ENCODE measurements at places on chromosomes 5 and 9.

DNA sequence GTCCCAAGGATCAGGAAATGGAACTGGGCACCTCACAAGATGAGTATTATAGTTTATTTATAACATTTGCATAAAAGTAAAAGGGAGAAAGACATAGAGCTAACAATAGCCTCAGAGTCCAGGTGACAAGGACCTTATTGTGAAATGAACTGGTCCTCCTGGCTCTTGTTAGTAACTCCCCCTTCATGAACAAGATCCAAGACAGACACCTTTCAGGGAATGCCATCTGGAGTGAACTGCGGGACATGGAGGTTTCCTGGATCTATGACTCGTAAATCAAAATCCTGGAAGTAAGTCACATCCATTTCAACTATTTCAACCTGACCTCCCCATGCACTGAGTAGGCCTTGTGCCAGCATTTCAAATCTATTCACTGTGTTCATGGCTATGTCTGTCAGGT lies 129.5 kb upstream of the GAS1 start:
- no peak for DNase-seq

- no peak for DNase-seq
Measured at GRCh38 chr5:137022043-137022442, 477.1 kb downstream of the SPOCK1 start.

DNA sequence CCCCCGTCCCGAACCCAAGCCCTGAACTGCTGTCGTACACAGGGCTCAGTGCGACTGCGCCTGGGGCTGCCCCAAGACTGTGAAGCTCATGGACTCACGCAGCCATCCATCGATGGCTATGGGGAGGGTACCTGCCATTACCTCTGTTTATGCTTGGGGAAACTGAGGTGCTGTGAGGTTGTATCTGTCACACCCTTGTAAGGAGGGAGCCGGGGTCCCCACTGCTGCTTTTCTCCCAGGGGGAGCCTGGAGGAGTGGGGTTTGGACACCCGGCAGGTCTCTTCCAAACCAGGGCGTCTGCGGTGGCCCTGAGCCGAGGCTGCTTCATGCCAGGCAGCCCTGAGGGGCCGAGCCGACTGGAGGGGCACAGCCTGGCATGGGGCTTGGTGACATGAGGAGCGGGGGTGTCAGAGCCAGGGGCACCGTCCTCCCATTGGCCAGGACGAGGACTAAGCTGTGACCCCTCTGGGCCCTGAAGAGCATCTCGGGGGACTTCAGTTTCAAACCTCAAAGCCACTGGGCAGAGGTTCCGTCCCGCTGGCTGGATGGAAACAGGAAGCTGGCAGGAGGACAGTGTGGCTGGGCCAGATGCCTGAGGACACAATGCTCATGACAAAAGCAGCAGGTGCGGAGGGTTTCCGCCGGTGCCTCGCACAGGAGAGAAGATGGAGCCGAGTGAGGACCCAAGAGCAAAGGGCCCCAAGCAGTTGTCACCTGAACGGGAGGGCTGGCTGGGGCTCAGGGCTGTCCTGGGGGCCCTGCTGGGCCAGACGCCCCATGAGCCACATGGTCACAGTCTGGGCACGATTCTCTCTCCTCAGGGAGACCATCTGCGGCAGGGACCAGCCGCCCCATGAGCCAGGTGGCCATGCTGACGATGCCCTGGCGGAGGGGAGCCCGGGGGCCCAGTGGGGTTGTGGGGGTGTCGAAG lies 54.4 kb upstream of the EXOC3 start:
- no peak for DNase-seq

- DNase-seq = no peak
Measured at GRCh38 chr5:3604501-3604900, 8.9 kb downstream of the IRX1 start.

DNA sequence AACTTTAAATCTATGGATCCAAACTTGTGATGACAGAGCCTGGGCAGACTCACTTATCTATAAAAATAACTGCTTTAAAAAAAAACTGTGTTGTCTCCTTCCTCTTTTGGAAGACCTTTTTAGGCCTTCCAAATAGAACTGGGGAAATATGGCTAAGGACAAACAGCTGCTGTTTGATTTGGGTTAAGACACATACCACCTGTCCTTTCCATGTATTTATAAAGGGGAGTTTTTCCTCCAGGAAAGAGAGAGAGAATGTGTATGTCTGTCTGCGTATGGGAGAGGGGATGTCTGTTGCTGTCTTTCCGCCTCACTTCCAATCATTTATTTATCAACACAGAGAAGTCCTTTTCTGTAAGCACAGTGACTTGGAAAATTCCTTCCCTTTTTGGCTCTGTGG lies 2.8 kb downstream of the ARHGEF37 start:
- no peak for DNase-seq

DNA sequence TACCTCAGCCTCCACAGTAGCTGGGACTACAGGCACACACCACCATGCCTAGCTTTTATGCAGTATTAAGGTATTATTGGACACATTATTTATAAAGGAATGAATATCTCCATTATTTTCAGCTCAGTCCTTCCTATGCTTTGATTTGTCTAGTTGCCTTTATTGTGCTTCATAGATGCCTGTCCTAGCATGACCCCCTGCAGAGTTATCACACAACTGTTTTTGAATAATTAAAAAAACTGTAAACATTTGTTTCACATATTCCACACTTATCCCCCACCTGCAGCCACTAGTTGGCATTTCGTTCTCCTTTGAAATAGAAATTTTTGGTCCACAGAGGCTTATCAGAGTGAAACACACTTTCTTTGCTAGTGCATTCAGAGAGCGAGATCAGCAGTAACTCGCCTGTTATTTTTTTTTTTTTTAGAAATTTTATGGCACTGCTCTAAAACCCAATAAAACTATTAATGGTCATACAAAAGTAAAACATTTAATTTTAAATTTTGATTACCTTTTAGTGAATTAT lies 151.8 kb upstream of the RASA1 start:
- no peak for DNase-seq

- no peak for DNase-seq
Measured at GRCh38 chr5:73853091-73853490, 227.1 kb downstream of the ARHGEF28 start.

GRCh38 chr9:121645003-121645402 lies 6.4 kb upstream of the DAB2IP start:
- no peak for DNase-seq

GRCh38 chr5:156929366-156929948 lies 33.6 kb downstream of the TIMD4 start:
- no peak for DNase-seq

- no peak for DNase-seq
Measured at GRCh38 chr9:14231196-14231990, 82.5 kb downstream of the NFIB start.

DNA sequence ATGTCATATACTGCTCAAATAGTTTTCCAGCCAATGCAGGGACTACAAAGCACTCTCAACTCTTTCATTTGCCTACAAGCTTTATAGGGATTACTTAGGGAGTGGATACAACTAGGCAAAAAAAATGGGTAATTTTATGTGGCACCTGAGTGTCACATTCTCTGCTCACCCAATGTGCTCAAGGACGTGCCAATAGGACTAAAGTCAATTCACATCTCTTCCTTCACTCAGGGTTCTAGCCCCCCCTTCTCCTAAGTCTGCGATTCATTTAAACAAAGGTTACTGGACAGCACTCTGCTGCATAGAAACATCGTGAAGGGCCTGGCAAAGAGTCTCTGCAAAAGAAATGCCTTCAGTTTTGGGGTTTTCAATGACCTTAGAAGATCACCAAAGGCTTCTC lies 142.3 kb downstream of the TSSK1B start:
- DNase-seq = no peak

DNA sequence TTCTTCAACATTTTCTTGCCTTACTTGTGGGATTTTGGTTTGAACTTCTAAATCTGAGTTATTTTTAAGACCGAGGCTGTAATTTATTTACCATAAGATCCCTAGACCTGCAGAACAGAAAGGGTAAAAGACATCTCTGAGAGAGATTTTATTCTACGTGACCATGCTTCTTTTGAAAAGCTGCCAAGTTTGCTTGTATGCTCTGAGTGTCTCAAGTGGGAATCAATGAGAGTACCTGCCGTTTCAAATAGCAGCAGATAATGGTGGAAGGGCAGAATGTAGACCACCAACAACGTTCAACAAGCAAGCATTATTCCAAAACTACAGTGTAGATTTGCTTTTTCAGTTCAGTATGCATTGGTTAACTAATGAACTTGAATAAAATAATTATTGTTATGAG lies 108.6 kb upstream of the MINAR2 start:
- DNase-seq = no peak

DNA sequence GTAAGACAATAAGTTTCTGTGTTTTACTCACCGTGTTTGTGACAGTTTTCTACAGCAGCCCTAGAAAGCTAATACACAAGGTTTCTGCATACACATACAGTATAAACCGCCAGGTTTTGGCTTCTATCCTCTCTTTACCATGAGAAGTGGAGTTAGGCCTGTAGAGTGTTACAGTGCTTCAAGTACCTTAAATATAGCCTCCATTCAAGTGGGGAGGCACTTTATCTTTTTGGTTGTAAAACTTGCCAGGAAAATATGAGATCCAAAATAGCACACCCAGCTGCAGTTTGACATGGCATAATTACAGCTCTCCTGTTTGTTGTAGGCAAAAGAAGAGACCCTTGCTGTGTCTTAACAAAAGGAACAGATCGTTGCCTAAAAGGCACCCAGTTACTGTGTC lies 90.3 kb upstream of the PTPN3 start:
- DNase-seq = no peak

DNA sequence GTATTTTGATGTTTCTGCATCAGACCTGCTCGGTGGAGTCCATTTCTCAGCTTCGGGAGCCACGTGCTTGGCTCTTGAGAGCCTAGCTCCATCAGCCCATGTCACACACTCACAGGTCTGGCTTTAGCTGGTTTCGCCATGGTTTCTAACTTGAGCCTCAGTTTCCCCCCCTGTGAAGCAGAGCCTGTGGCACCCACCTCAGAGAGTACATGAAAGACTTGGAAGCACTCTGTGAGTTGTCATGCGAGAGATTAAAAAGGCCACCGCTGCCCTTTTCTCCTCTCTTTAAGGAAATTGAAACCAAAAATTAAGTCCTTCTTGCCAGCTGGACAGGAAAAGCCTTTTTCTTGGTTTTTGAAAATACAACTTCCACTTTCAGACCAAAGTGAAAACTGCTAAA lies 8.8 kb downstream of the TENT4A start:
- no peak for DNase-seq

DNA sequence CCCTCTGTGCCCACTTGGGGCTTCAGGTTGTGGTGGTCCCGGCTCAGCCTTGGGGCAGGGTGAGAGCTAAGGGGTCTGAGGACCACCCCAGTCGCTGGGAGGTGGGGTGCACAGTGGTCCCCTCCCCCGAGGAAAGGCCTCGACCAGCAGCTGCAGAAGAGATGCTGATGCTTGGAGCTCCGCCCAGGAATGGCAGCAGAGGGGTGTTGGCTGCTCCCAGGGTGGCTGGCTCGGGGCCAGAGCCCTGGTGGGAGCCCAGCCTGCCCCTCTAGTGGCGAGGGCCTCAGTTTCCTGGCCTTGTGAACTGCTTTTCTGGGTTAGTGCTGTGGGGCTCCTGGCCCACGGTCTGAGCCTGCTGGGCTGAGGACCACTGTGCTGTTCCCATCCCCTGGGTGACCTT lies 1.2 kb downstream of the DIPK1B start:
- no peak for DNase-seq

GRCh38 chr9:92612816-92613215 lies 57.1 kb downstream of the IPPK start:
- no peak for DNase-seq

DNA sequence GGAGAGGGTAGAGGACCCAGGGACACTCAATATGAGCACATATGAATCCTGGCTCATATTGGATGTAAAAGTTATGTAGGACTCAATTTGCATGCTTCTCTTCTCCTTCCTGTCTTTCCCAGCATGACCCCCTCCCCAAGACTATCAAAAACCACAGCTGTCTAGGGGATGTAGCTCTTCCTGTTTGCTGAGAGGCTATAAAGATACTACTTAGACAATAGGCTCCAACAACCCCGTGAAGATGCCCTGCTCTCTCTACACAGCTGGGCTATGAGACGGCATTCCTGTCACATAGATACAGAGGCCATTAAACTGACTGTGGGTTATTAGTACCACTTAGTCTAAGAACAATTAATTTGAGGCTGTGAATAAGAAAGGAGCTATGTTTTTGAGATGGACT lies 56.5 kb upstream of the PCSK1 start:
- DNase-seq = no peak

DNA sequence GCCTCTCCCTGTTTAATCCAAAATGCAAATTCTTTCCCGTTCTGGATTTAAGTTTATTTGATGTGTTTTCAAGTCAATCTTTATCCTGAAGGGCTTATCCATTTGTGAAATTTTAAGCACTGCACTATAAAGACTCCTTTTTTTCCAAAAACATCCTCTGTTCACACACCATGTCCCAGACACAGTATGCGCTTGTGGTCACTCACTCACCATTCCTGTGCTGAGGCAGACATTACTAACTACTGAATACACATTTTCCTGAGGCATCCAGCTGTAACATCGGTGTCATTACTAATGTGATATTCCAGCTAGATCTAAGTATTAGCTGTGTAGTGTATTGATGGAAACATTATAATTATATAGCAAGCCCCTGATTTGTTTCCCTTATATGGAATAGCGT lies 298.4 kb downstream of the KCTD16 start:
- DNase-seq = no peak

DNA sequence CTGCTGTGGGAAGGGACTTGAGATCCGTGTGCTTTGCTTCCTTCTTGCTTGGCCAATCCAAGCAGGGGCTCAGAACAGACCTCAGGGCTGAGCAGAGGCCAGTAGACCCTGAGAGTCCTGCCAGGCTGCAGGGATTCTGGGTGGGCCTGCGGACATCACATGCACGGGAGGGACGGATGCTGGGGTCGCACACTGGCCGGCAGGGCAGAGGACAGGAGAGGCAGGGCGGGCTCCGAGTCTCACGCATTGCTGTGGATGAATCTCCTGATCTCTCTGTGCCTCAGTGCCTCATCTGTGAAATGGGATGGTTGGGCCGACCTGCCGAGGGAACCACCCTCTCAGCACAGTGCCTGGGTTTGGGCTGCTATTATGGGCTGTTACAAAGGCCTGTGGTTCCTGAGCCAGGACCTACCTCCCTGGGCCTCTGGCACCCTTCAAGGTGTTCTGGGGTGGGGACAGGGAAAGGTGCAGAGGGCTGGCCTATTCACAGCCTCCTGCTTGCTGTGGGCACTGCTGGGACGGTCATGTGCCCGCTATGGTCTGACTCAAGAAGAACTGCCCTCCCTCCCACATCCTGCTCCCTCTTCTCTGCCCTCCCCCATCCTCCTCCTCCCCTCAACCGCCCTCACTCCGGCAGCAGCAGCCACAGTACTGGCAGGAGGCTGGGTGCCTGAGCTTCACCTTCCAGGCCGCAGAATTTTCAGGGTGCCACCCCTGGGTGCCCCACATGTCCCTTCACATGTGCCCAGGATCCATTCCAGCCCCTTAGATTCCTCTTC lies 43.3 kb downstream of the NCS1 start:
- DNase-seq = no peak

GRCh38 chr5:120365656-120366446 lies 98.2 kb upstream of the PRR16 start:
- no peak for DNase-seq

DNA sequence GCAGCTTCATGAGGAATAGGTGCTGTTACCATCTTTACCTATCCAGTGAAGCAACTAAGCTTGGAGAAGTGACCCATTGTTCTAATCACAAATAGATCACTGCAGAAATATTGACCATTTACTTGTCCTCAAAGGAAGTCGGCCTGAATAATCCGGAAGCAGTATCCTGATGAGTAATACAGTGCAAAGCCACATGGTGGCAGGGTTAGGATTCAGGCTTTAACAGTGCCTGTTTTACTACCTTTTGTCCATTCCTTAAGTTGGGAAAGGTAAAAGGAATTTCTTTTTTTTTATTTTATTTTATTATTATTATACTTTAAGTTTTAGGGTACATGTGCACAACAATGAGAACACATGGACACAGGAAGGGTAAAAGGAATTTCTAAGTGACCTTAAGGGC lies 336.3 kb downstream of the KDM4C start:
- no peak for DNase-seq
